Caco-2 (cell line): ENCODE measurements at places on chromosomes 1 and 21.

GRCh38 chr1:45200906-45201500, 5.4 kb downstream of the ZSWIM5 start:
- no peak for DNase-seq

DNA sequence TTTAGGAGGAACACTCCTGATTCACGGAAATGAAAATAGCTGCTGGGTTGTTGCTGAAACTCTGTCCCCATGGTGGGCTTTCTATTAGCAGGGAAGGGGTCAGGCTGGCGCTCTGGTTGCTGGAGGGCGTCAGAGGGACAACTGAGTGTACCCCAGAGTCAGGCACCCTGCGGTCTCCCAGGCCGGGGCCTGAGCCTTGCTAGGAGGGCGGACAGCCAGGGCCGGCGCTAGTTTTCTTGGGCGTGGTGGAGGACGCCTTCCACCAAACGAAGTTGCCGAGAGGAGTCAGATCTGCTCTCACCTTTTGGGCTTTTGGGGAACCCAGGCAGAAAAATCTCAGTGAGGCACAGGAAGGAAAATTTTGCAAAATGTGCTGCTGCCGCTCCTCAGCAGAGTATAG, 54.8 kb downstream of the NGF start:
- no peak for DNase-seq

GRCh38 chr1:17886838-17887441, 131.8 kb downstream of the ACTL8 start:
- no peak for DNase-seq

DNA sequence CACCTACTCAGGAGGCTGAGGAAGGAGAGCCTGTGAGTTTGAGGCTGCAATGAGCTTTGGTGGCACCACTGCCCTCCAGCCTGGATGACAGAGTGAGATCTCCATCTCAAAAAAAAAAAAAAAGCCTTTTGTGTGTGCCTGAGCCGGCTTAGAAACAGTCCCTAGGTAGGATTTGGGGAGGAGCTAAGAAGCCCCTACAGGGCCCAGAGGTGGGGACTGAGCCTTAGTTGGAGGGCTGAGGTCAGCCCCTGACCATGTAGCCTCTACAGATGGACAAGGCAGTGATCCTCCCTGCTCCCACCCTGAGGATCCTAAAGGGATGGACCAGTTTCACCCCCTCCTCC, 2.5 kb downstream of the ADAMTSL4 start:
- no peak for DNase-seq

- DNase-seq = no peak
Measured at GRCh38 chr21:37695111-37695510, 221.1 kb downstream of the KCNJ6 start.

GRCh38 chr1:86988835-86989234, 74.4 kb downstream of the HS2ST1 start:
- DNase-seq = no peak

DNA sequence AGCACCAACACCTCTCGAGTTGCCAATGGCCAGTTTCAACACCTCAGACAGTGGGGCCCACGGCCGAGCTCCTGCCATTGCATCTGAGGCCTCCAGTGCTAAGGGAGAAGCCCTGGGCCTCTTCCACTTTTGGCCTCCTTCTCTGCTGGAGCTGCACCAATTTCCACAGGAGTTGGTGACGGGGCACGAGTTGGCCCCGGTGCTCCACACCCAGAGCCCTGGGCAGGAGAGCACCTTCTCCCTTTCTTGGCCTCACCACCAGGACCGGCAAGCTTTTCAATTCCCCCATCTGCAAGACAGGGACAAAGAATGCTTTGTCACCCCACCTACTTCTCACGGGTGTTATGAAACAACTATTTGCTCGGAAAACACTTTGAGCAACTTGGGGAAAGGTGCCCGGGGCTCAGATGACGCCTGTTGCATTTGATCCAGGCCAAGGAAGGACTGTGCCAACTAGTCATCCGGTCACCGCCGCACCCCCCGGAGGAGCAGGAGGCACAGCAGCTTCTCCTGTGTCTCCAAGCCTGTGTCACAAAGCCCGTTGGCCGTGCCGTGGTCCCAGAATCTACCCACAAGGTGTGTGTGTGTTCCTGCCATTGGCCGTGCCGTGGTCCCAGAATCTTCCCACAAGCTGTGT, 55.2 kb downstream of the TOMM20 start:
- peak; percentile 77 for DNase-seq
